ENCODE measurements at places on chromosomes 12 and 14. TPM values are rescaled to one million over a fixed set of nuclear protein-coding genes. Genes with fewer than 3 reads are reported as not detected.

DNA sequence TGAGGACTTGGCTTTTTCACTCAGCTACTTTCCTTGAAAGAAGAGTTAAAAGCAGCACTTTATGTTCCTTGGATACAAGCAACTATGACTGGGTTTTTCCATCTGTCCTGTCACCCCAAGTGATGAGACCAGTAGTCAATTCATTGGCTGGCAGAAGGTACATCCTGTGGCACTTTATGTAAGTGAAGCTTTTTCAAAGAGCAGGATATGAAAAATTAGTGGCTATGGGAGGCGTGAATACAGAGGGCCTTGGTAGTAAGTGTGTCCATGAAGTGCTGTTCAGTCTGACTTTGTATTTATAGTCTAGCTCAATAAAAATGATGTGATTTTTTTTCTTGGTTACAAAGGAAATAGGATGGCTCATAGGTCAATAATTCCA lies 68.8 kb downstream of the DRAM1 start:
- no peak for DNase-seq

CYP27B1 gene
- 0.49 TPM for total RNA-seq

- DNase-seq, result no peak
These were observed 9.5 kb downstream of the REM2 start for GRCh38 chr14:22892488-22892887.

DNA sequence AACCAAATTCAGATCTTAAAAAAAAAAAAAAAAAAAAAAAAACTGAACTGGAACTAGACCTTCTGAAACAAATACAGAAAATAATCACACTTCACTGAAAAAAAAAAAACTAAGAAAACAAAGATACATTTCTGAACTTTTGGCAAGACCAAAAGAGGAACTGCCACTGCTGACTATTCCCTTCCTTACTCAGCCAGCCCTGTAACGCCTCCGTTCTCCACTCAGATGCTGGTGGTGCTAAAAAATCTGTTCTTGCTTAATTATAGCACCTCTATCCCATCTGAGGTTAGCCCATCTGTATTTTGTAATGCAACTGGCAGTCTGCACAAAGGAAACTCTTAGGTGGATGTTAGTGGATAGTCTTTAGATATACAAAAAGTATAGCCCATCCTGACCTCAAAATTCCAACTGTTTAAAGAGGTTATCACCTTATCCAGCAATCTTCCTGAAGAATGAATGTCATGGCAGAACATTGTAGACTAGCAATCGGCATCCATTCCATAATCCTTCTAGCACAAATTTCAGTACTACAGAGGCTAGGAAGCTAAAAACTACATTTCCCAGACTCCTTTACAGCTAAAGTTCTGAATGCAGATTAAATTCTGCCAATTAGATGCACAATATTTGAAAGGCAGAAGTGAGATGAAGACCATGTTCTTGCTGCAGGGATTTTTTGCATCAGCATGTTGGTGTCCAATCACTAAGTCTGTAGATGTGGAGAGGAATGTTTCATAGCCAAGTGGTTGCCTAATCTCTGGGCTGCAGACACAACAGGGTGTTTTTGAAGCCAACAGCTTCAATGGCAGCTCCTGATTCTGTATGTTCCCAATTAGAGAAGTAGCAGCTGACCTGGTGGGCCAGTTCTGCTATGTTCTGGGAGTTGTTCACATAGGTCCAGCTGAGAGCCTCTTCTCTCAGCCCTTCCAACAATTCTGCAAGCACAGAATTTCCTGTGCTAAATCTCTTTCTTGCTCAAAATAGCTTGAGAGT lies 5.7 kb downstream of the MAP3K9 start:
- DNase-seq, result no peak

DNA sequence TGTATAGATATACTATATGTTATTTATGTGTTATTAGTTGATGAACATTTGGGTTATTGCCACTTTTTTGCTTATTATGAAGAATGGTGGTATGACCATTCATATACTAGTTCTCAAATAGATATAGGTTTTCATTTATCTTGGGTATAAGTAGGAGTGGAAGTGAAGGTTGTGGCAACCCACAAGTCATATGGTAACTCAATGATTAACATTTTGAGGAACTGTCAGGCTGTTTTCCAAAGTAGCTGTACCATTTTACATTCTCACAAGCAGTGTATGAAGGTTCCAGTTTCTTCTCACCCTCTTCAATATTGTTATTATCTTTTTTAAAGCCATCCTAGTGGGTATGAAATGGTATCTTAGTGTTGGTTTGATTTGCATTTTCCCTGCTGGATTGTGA lies 19.0 kb upstream of the MSRB3 start:
- no peak for DNase-seq

- no peak for DNase-seq
These were observed 312.1 kb downstream of the SEC23A start for GRCh38 chr14:38790916-38791315.

GRCh38 chr12:77795699-77796098 lies 35.0 kb upstream of the NAV3 start:
- DNase-seq, result no peak

GRCh38 chr12:23236811-23237210 lies 611.8 kb downstream of the ETNK1 start:
- no peak for DNase-seq

ITPK1 gene
- 123 TPM for total RNA-seq

GRCh38 chr12:108129017-108129812 lies at the start of gene WSCD2:
WSCD2 (plus strand) TSS chr12:108129288; CDS start chr12:108195833, 66,545 bp downstream.
- DNase-seq, result no peak

DNA sequence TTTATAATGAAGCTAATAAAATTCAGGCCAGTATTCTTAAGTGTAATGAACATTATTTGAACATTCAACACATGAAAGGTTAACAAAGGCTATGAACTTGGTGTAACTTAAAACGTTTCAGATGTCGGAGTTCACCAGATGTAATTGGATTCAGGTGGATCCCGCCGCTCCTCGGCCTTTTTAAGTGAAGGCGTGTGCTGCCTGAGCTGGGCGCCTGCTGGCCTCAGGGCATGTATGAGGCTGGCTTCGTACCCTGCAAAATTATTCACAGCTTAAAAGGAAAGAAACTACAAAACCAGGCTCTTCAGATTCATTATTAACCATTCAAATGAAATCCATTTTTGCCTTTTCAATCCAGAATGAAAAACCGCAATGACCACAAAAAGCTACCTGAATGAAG lies 69.9 kb downstream of the WIF1 start:
- DNase-seq, result no peak

DNA sequence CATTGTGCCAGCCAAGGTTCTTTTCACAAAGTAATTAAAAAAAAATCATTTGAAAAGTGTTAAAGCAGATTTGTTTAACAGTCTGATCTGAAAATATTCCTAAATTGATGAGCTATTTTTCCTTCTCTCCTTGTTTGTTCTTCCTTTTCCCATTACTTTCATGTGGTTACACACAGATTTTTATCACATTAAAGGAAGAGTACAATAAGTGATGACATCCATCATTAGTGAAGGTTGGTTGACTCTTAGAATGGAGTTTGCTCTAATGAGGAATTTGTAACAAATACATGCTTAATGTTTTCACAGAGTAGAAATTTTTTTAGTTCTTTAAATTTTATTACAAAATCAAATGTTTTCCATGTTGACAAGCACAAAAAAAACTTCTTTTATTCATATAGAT lies 18.9 kb upstream of the TOMM20L start:
- no peak for DNase-seq

DNA sequence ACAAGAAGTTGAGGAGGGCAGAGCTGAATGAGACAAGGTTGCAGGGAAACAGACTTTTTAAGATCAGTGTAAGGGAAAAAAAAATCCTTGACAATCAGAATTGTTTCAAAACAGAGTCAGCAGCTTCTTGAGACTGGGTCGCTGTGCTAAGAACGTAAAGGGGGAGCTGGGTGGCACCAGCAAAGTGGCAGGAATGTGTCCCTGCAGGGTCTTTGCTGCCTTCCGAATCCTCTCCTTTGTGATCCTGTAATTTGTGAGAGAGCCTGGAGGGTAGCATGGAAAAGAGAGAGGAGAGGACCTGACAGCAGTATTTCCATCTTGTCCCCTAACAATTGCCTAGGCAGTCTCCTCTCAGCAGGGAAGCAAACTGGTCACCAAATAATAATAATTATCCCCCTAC lies 472.8 kb downstream of the RGS6 start:
- no peak for DNase-seq

CISTR gene
- total RNA-seq, result 1.7 TPM

MAP1LC3B2 gene
- 3.5 TPM for total RNA-seq

Data from Right ventricle myocardium inferior (tissue), 1 donor.